Stimulated activated CD8-positive, alpha-beta memory T cell treated with anti-CD3 and anti-CD28 coated beads, Interleukin-7, amount 100 ng/mL, for 24 hours (primary cell): ENCODE measurements at places on chromosomes 11 and 22.

DNA sequence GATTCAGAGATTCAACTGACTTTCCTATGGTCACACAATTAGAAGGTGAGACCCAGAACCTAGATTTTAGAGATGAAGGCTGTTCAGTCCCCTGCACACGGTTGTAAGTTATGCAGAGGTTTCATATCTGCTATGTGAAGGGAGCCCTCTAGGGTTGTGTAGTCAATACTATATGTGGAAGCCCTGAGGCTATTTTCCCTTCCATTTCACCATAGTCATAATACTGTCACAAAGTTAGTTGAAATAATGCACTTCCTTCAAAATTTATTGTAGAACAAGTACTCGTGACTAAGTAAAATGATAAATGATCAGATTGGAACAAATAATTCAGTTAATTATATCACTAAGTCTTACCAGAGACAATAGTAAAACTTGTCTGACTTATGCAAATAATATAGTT is 48.8 kb downstream of the ENDOD1 start:
- no peak for DNase-seq

- no peak for DNase-seq
These were observed 1.5 kb downstream of the HSPB2 start for GRCh38 chr11:111913997-111914396.

GRCh38 chr11:60208146-60208895 is 25.4 kb upstream of the MS4A6A start:
- no peak for DNase-seq

GRCh38 chr11:18548001-18548400 is 21.3 kb upstream of the TSG101 start:
- no peak for DNase-seq

DNA sequence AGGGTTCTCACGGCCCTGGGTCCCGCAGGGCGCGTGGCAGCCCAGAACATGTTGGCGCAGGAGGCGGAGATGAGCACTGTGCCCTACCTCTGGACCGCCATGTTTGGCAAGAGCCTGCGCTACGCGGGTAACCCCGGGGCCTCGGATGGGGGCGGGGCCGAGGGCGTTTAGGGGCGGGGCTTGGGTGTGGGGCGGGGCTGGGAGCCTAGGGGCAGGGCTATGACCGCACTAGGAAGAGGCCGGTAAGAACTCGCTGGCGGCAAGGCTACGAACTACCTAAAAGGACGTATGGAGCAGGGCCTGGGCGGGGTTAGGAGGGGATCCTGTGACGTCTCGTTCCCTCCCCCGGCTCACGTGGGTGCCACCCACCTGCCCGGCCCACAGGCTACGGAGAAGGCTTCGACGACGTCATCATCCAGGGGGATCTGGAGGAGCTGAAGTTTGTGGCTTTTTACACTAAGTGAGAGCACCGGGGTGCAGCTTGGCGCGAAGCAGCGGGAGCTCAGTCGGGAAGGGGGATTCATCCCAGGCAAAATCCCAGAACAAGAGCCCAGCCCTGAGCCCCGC is 2.8 kb upstream of the LZTR1 start:
- no peak for DNase-seq

GRCh38 chr22:42292732-42293520 is 22.5 kb upstream of the TCF20 start:
- no peak for DNase-seq

DNA sequence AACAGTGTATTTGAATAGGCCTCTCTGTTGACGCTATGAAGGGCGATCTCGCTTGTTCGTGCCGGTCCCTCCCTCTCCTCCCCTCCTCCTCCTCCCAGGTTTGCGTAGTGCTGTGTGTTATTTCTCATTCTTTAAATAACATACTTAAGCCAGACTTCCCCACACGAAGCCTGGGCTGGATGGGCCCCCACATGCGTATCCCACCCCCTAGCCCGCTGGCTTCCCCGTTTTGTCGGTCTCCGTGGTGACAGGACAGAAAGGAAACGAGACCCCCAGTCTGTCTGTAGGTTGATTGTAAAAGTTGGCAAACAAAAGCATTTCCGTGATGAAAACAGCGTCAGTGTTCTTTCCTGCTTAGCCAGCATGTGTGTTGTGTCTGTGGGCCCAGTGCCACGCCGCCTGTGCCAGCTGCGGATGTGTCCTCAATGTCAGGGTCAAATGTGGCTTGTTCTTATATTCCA is 27.3 kb downstream of the FAM118A start:
- no peak for DNase-seq
